ENCODE measurements at places on chromosomes 6 and 20.

- DNase-seq, result no peak
These were observed 170.9 kb downstream of the HIVEP2 start for GRCh38 chr6:142773859-142774648.

DNA sequence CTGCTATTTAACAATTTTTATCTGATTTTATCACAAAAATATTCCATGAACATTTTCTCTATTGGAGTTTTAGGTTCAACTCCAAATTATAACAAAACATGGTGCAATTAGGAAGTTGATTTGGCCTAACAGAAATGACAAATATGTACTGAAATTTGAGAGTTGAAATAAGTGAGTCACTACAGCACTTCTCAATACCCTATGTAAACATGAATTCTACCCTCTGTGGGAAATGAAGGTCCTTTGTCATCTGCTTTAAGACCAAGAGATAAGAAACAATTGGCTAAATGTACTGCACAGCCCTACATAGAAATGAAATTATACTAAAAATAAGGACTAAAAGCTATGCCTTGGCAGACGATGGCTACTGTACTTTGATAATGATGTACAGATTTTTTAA, 86.2 kb upstream of the BEND6 start:
- no peak for DNase-seq

DNA sequence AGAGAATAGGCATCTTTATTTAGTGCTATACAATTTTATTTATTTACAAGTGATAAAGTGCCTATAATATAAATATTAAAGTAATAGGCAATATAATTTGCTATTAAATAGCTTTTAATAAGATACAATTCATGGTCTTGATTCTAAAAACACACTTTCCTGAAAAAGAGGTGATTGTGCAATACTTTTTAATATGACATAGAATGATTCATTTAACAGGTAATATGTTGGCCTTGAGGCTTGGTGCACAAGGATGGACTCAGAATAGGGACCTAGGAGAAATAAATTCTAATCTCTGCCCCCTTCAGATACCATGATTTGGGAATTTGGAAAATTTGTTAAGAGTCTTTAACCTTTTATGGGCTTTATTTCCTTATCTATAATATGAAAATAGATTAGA, 149.9 kb upstream of the FUT9 start:
- no peak for DNase-seq

DNA sequence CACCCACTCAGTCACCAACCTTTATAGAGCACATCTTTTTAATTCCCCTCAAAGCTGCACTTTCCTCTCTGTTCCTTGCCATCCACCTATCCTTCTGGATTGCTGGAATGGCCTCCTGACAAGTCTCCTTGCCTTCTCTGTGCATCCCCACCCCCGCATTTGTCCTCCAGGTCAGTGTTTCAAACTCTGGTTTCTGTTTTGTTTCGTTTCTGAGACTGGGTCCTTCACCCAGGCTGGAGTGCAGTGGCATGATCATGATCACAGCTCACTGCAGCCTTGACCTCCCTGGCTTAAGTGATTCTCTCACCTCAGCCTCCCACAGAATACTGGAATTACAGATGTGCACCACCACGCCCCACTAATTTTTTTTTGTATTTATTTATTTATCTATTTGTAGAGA, 96.2 kb downstream of the PLCB1 start:
- no peak for DNase-seq

GRCh38 chr6:26124781-26125685, 37.8 kb downstream of the HFE start:
- no peak for DNase-seq

DNA sequence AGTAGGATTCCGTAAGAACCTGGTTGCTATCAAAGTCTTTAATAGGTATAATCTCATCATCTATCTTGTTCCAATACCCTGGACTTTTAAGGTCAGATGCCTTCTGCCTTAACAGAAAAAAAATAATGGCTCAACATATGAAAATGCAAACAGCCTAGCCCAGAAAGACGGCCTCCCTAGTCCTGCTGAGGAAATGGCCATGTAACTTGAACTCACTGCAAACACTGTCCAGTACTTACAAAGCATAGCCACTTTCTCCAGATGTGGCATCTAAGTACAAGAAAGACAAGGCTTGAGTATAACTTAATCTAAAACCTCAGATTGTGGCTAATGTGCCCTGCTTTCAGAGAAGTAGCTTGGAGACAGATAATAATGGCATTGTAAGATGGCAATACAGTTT, 26.5 kb downstream of the FASTKD5 start:
- DNase-seq, result no peak

DNA sequence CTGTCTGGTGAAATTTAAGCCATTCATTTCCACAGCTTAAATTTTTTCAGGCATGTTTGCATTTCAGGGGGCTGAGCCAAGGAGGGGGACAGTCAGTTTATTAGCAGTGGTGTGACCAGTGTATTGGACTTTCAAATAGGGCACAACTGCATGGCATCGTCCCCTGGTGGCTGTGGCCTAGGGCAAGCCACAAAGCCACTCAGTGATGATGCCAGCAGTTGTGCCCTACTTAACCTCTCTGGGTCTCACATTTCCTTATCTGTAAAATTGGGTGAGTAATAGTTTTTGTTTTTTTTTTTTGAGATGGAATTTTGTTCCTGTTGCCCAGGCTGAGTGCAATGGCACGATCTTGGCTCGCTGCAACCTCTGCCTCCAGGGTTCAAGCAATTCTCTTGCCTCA, 48.0 kb downstream of the CDC5L start:
- DNase-seq, result no peak

- no peak for DNase-seq
These were observed 123.8 kb upstream of the AKIRIN2 start for GRCh38 chr6:87825821-87826221.

DNA sequence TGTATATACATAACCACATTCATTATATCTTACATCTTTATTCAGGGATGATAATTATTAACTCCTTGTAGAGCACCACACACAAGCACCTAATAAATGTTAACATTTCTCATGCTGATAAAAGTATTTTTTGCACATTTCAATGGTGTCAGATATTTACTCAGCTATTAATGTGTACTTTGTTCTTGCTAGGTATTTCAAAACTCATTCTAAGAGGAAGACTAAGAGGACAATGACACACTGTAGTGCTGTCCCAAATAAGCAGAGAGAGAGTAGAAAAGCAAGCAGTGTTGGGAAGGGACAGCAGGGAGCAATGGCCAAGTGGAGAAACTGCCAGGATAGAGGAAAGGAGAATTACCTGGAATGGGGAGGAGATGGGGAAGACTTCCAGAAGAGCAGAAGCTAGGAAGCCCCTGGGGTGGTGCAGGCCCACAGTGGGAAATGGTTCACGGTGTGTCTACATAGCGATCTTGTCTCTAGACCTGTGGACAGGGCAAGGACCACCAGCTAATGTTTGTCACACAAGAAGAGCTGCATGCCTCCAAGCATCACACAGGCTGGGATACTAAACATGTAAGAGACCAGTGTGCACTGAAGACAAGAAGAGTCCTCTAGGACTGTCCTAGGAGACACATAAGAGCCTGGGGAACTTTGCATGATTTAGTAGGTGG, 55.3 kb downstream of the RARS2 start:
- DNase-seq, result no peak

DNA sequence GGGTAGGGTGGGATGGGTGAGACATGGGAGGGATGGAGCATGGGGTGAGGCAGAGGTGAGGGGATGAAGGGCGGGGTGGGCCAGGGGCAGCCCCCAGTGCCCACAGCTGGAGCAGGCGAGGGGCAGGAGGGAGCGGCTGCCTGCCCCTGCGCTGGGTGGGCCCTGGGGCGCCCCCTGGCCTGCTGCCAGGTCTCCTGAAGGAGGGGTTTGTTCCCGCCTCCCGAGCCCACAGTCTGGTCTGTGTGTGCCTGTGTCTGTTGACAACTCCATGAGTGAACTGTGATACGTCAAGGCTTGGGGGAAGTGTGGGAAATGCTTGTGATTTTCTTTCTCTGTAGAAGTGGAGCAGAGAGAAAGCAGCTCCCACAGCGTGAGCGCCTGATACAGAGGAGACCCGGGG, 10.9 kb upstream of the MRGBP start:
- no peak for DNase-seq

DNA sequence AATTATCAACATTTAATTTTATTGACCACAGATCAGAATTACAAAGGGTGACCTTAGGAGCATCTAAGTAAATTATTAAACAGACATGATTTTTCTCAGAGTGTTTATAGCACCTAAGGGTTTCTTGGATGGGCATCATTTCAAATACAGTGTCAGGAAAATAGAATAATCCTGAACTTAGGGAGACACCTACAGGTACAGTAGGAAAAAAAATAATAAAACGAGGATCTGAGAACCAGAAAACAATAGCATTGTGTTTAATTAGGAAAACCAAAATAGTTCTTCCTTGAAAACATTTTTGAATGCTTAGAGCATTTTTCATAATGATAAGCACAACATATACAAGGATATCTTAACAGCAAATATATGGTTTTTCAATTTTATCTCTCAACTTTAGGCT, 39.2 kb downstream of the MMUT start:
- DNase-seq, result no peak

GRCh38 chr6:156392648-156393047, 384.5 kb upstream of the ARID1B start:
- DNase-seq, result no peak

DNA sequence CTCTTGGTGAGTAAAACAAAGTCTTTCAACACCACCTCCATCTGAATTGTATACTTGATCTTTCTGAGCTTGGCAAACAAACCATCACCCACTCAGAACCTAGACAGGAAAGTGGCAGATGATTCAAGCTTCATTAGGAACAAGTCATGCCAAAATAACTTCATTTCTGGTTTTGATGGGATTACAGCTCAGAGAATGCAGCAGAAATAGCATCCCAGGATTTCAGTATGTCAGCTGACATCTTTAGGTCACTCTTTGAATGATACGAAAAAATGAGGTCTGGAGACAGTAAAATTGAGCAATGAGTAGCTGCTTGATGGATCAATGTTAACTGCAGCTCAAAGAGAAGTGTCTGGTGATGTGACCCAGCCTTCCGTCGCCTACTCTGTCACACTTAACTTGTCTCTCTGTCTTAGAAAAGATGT, 92.4 kb downstream of the GJA10 start:
- DNase-seq, result no peak

- DNase-seq, result no peak
These were observed 108.6 kb downstream of the VIP start for GRCh38 chr6:152859225-152859624.

GRCh38 chr6:17038316-17038715, 63.5 kb upstream of the STMND1 start:
- no peak for DNase-seq

GRCh38 chr6:99846006-99846405, 148.0 kb downstream of the MCHR2 start:
- DNase-seq, result no peak

DNA sequence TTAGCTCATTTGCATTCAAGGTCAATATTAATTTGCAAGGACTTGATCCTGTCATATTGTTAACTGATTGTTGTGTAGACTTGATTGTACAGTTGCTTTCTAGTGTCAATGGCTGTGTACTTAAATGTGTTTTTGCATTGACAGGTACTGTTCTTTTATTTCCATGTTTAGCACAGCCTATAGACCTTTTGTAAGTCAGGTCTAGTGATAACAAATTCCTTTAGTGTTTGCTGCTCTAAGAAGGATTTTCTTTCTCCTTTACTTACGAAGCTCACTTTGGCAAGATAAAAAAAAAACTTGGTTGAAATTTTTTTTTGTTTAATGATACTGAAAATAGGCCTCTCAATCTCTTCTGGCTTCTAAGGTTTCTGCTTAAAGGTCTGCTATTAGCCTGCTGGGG, 942.3 kb downstream of the QKI start:
- no peak for DNase-seq

DNA sequence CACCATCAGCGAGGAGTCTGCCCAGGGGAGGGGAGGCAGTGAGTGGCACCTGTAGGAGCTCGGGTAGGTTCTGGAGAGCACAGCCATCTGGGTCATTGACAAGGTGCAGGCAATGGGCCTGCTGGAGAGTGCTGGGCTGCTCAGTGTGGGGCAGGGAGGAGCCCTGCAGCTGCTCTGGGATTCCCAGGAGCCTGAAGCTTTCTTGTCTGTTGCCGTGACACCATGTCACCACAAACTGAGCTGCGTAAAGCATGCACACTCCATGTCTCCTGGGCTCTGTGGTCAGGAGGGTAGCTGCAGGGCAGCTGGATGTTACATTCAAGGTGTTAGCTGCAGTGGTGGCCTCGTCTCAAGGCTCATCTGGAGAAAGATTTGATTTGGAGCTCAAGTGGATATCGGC, 4.5 kb upstream of the SLC22A1 start:
- no peak for DNase-seq

- DNase-seq, result no peak
These were observed 398.3 kb downstream of the C6orf118 start for GRCh38 chr6:164911151-164911550.

DNA sequence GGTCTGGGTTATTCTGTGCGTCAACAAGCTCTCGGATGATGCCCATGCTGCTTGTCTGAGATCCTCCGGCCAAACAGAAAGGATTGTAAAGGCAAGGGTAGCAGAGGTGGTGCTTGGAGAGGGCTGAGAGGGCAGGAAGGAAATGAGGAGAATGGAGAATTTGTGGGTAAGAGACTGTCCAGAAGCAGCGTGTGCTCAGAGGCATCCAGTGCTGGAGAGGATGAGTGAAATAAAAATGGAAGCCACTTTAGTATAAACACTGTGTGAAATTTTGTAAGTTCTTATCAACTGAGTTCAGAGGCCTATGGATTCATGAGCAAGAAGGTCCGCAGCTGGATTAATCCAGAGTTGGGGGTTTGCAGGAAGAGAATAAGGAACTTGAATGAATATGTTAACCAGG, 59.5 kb downstream of the ADGRG6 start:
- no peak for DNase-seq

GRCh38 chr6:3575166-3575565, 118.3 kb upstream of the SLC22A23 start:
- DNase-seq, result no peak

GRCh38 chr6:56938649-56939191, 16.2 kb upstream of the BEND6 start:
- no peak for DNase-seq
